ENCODE measurements at places on chromosomes 3 and 15. TPM values are rescaled to one million over a fixed set of nuclear protein-coding genes. Genes with fewer than 3 reads are reported as not detected.

DNA sequence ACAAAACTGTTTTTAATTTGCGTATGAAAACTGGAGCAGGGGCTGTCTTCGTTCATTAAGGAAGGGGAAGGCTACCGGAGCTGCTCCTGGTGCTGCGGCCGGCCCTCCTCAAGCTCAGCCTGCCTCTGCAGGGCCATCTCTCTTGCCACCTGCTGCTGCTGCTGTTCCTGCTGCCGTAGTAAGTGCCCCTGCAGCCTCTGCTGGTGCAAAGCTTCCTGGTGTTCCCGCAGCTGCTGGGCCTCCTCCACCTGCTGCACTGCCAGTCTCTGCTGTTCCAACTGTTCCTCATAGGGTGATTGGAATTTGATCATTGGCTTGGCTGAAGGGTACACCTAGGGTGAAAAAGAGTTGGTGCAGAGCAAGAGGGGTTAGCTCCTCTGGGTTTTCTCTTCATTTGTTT lies 66.0 kb downstream of the GOLIM4 start:
- no peak for DNase-seq

DNA sequence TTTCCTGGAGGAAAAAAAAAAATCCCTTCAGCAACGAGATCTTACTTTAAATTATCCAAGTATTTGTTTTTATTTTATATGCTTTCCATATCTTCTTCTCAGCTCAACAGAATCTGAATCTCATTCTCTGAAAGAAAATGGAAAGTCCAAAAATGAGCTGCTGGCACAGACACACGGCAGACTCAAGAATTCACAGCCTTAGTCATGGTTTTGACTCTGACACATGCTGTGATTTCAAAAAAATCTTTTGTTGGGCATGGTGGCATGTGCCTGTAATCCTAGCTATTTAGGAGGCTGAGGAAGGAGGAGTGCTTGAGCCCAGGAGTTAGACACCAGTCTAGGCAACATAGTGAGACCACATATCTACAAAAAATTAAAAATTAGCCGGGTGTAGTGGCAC lies 565.0 kb downstream of the MAGI1 start:
- no peak for DNase-seq

DNA sequence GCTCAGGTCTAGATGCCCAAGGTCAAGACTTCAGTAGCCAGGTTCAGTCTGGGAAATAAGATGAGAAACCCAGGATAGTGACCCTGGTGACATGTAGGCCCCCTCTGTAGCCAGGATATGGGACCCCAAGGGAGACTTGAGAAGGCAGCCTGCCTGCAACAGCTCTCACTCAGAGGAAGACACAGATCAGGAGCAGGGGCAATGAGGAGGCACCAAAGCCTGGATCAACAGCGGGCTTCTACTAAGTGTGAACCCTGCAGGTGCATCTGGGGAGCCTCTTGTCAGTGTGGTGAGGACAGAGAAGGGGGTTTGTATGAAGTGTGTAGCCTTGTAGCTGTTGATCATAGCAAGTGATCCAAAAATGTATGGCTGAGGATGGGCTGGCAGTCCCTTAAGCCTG lies 25.4 kb downstream of the PLA2G4F start:
- no peak for DNase-seq

DNA sequence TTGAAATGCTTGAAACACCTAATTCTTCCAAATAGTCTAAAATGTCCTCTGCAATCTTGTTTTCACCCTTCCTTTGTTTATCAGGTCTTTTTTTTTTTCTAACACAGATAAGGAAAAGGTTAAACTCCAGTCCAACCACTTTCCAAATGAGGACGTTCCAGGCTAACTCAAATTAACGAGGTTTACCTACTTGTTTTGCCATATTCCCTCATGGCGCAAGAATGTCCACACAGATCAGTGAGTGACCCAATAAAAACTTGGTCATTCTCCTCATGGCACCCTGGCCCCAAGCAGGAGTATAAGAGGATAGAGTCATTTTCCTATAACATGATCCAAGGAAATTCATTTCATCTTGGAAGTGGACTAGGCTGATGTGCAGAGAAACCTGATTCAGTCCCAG lies 6.6 kb upstream of the LIPC start:
- DNase-seq: no peak

- no peak for DNase-seq
Measured at GRCh38 chr15:31365655-31366127, 39.1 kb downstream of the KLF13 start.

GRCh38 chr15:29871401-29871800 lies 49.1 kb upstream of the TJP1 start:
- no peak for DNase-seq

Gene ABHD5
- total RNA-seq: 12.7 TPM

DNA sequence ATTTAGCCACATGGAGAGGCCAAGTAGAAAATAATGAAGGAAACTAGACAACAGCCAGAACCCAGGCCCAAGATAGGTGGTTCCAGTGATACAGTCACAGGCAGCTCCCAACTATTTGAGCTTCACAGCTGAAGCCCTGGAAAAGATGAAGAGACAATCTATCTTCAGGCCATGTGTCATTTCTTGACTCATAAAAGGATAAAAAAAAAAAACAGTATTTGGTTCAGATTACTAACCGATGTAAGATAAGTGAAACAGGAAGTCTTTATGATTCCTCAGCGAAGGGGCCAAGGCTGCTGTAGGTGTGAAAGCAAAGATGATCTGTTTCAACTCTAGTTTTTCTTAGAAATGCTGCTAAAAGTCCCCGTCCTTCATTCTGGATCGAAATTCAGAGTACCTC lies 394.6 kb downstream of the ZNF385D start:
- DNase-seq: no peak

DNA sequence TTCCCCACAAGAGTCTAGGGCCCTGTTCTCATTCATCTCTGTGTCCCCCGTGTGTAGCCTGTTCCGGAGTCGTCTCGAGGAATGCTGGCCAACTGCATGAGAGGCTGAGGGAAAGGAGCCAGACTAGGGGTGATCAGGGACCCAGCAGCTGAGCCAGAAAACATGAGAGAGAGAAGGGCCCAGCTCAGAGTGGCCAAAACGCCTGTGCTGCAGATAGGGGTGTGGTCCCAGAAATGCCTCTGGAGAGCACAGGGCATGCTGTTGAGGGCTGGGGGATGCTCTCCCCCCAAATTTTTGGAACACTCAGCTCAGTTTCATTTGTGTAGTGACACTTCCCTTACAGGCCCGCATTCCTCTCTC lies 14.1 kb downstream of the CYP1A2 start:
- DNase-seq: no peak

Gene ALDH1A2
- 0.58 TPM for total RNA-seq

DNA sequence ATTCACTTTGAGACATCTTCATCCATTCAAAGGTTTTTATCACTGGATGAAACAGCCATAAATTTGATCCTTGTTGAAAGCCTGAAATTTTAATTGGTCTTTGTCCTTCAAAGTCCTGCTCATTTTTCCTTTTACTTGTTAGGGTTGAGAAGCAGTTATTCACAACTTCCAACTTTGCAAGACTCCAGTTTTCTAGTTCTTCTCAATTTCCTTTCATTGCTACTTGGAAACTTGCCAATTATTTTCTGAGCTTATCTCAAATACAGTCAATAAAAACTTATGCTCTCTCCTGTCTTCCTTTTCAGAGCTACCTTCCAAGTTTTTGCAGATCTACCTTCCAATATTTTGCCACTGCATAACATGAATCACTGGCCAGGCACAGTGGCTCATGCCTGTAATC lies 23.7 kb upstream of the CD276 start:
- DNase-seq: no peak

DNA sequence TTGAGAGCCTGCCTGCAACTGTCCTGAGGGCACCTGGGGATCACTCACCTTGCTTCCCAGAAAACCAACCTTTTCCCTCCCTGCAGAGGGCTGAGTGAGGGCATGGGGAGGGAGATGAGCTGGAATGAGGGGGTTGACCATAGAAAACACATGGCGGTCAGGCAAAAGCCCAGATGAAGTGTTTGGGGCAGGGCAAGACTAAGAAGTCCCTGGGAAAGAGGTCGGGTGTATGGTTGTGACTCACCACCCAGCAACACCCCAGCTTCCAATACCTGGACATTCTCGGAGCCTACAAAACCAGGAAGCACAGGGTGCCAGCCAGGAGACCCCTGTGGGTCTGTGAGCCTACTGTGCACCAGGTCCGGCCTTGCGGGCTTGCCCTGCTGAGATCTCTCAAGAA lies 95.3 kb upstream of the ATP2B2 start:
- DNase-seq: no peak

DNA sequence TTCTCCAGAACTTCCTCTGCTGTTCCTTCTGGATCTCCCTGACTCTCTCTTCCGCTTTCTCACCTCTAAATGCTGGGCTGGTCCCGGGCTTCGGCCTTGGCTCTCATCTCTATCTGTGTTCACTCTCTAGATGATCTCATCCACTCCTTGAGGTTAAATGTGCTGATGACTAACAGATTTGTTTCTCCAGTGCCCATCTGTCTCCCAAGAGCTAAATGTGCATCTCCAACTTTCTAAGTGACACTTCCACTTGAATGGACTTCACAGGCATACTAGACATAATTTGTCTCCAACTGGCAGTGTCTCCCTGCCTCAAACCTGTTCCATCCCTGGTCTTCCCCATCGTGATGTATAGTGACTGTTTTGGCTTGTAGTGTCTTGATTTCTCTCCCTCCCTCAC lies 95.3 kb downstream of the ITPR1 start:
- DNase-seq: no peak

- DNase-seq: no peak
Measured at GRCh38 chr3:135155228-135155627, 360.2 kb downstream of the EPHB1 start.

GRCh38 chr3:150902988-150903387 lies 2.3 kb downstream of the MINDY4B start:
- no peak for DNase-seq

GRCh38 chr3:53161450-53161819 lies 426 bp downstream of the PRKCD start:
- DNase-seq: no peak

DNA sequence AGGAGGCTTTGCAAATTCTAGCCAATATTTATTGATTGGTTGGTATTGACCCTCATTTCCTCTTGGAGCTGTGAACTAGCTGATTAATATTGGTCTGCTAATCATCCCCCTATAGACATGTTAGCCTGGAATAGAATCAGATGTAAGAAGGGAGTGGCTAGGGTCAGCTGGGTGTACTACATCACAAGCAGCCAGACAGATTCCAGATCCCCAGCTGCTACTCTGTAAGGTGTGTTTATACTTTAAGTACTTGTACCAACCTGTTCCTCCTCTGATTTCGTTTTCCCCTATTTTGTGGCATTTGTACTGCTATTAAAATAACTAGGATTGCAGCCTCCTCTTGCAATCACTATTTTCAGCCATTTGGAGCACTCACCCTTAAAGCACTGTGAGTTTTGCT lies 49.9 kb downstream of the PARP15 start:
- no peak for DNase-seq

GRCh38 chr15:39318231-39318630 lies 262.6 kb upstream of the THBS1 start:
- DNase-seq: no peak

- DNase-seq: no peak
Measured at GRCh38 chr3:66756468-66757036, 241.6 kb upstream of the KBTBD8 start.

Gene ECE2
- total RNA-seq: not detected

- no peak for DNase-seq
Measured at GRCh38 chr3:15649341-15649740, 47.8 kb downstream of the BTD start.

- no peak for DNase-seq
Measured at GRCh38 chr15:55960946-55961345, 32.5 kb downstream of the NEDD4 start.

GRCh38 chr3:2944628-2945027 lies 165.5 kb downstream of the IL5RA start:
- DNase-seq: no peak

Gene CLDN16
- total RNA-seq: 2.5 TPM

GRCh38 chr3:4079339-4080195 lies 223.6 kb upstream of the SETMAR start:
- DNase-seq: no peak

GRCh38 chr3:171833789-171834460 lies 9.2 kb upstream of the TMEM212 start:
- no peak for DNase-seq

Gene GRK7
- not detected for total RNA-seq

GRCh38 chr3:57150113-57150581 lies 15.0 kb downstream of the IL17RD start:
- DNase-seq: no peak

Gene ATP13A5
- total RNA-seq: not detected

- DNase-seq: no peak
Measured at GRCh38 chr3:43641306-43642114, 19.7 kb upstream of the ANO10 start.

GRCh38 chr3:43862992-43863805 lies 172.5 kb downstream of the ABHD5 start:
- DNase-seq: no peak

GRCh38 chr3:169041677-169042171 lies 621.8 kb downstream of the MECOM start:
- DNase-seq: no peak

Gene PIF1
- total RNA-seq: 7.5 TPM

- no peak for DNase-seq
Measured at GRCh38 chr15:66433726-66434125, 47.0 kb downstream of the MAP2K1 start.

- no peak for DNase-seq
Measured at GRCh38 chr15:65970937-65971740, 101.8 kb downstream of the RAB11A start.

Gene POTEB
- total RNA-seq: not detected

DNA sequence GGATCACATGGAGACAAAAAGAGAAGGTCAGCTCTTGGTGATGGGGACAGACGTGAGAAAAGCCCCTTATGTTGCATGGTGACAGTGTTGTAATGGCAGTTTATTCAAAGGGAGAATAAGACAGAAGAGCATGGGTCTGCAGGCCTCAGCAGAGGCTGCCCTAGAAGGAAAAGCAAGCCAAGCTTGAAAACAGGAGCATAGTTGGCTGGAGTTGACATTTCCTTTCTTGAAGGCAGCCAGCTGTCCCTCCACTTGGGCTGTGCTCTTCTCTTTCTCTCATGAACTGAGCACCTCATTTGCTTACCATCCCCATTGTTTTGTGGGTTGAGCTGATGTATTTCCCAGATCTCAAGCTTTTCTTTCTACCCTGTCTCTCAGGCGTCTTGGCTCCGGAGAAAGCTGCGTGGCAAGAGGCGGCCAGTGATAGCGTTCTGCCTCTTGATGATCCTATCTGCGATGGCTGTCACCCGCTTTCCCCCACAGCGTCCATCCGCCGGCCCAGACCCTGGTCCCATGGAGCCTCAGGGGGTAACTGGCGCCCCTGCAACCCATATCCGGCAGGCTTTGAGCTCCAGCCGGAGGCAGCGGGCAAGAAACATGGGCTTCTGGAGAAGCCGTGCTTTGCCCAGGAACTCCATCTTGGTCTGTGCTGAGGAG lies 52.9 kb downstream of the GASK1A start:
- no peak for DNase-seq

Gene SPSB4
- 0.53 TPM for total RNA-seq

- no peak for DNase-seq
Measured at GRCh38 chr3:97952280-97952679, 20.0 kb downstream of the RIOX2 start.

Gene ROBO2
- total RNA-seq: not detected

Gene CCR3
- total RNA-seq: not detected

Gene PARP6
- total RNA-seq: 22.8 TPM
